NCI-H1436 treated with DMSO at 0.1 percent for 48 hours (cell line): ENCODE measurements at places on chromosomes 11 and 22.

DNA sequence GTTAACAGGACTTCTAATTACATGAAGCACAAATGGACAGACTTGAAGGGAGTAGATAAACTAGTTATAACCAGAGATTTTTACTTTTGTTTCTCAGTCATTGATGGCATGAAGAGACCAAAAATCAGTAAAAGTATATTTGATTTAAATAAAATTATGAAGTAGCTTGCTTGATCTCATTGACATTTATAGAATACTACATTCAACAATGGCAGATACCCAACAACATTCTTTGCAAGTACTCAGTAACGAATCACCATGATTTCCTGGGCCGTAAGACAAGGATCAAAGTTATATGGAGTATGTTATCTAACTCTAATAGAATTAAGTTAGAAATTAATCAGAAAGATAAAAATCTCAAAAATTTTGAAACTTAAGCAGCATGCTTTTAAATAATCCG lies 317.6 kb downstream of the TBC1D22A start:
- DNase-seq = no peak

DNA sequence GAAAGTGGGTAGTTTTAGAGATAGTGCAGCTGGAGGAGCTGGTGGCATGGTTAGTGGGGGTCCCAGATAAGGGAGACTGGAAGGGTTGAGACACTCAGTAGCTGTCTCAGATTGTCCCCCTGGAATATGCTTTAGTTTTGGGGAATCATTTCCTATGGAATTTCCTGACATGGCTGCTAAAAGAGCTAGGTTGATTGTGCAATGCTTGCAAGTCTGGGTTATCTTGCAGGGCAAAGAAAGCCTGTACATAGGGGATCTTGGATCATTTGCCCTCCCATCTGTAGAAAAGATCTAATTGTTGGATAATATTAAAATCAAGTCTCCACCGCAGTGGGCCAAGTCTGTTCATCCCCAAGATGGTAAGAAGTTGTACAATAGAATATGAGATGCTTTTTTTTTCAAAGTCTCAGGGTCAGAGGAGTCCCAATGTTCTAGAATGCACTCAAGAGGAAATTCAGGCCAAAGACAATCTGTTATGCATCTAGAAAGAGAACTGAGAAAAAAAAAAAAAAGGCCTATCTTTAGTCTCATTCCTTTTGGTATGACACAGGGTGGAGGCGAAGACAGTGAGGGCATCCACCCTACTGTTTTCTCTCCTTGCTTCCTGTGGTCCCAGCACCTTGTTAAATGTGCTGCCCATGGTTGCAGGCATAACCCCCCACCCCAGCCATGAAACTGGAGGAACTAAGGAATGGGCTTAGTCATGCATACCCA lies 20.2 kb downstream of the MS4A6E start:
- no peak for DNase-seq

- DNase-seq = no peak
Measured at GRCh38 chr11:34587282-34587677, 33.6 kb upstream of the EHF start.

DNA sequence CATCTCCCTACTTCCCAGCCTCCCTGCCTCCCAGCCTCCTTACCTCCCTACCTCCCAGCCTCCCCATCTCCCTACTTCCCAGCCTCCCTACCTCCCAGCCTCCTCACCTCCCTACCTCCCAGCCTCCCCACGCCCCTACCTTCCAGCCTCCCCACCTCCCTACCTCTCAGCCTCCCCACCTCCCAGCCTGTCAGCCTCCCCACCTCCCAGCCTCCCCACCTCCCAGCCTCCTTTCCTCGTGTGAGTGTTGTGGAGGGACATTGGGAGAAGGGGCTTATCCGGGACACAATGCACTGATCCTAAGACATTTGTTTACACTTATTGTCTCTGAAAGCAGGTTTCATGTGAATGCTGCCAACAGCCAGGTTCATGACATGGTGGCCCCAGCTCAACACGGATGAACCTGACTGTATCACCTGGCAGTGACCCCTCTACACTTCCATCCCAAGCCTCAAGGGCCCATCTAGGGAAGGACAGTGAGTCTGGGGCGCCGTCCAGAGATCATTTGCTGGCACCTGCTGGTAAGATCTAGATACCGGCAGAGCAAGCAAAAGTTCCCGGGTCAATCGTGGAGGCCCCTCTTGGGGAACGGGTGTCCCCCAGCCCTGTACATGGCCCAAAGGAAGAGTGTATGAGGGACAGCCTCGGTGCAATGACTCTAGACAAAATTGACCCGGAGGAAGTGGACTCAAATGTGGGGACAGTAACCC lies 34.5 kb upstream of the TH start:
- no peak for DNase-seq

DNA sequence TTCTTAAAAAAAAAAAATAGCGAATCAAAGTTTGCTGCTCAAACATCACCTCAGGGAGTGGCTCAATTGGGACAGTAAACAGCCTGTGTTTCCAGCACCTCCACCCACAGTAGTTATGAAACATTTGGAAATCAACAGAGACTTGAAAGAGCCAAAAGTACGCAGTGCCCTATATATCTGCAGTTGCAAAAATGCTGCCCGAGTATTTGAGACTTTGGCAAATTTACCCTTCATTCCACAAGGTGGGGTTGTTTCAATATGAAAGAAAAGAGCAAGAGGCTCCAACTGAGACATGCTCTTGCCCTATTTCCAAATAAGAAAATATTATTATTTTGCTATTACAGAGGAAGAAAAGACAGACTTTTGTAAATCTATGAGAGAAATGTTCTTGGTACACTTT lies 851.1 kb upstream of the RAG2 start:
- no peak for DNase-seq

DNA sequence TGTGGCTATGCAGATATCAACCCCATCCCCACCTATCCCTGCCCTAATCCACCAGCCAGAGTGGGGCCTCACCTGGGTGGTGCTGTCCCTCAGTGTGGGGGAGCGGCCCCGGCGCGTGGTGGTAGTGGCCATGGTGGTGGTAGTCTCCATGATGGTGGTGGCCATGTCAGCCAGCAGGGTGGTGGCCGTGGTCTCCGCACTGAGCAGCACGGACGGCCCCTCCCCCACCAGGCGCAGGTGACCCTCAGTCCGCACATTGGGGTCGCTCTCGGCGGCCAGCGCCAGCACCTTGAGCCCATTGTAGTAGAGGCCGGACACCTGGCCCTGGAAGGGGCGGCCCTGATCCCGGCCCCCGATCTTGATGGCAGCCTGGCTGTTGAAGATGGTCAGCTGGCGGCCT lies 31.7 kb downstream of the SLC22A12 start:
- DNase-seq = no peak

GRCh38 chr22:22342697-22343580 lies 98.4 kb downstream of the VPREB1 start:
- no peak for DNase-seq

DNA sequence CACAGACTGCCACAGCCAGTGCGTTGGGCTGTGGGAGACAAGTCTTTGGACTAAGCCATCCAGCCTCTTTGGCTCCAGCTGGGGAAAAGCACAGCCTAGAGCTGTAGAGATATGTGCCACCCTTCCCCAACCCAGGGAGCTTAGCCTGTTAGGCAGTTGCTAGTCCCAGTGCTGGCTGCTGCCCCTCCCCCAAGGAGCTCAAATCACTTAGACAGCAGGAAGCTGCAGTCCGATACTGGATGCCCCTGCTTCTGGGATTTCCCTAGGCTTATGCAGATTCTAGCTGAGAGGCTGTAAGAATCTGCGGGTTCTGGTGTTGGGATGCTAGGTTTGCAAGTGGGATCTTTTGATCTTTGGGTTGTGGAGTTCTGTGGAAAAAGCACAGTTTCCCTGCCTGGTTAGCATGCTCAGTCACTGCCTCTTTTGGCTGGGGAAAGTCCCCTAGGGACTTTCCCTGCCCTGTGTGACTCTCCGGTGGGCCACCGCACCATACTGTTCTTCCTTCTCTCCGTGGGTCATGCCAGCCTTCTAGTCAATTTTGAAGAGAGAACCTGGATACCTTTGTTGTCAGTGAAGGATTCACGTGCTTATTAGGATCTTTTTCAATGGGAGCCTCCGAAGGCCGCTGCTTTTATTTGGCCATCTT lies 792.0 kb downstream of the KCNA4 start:
- DNase-seq = no peak

DNA sequence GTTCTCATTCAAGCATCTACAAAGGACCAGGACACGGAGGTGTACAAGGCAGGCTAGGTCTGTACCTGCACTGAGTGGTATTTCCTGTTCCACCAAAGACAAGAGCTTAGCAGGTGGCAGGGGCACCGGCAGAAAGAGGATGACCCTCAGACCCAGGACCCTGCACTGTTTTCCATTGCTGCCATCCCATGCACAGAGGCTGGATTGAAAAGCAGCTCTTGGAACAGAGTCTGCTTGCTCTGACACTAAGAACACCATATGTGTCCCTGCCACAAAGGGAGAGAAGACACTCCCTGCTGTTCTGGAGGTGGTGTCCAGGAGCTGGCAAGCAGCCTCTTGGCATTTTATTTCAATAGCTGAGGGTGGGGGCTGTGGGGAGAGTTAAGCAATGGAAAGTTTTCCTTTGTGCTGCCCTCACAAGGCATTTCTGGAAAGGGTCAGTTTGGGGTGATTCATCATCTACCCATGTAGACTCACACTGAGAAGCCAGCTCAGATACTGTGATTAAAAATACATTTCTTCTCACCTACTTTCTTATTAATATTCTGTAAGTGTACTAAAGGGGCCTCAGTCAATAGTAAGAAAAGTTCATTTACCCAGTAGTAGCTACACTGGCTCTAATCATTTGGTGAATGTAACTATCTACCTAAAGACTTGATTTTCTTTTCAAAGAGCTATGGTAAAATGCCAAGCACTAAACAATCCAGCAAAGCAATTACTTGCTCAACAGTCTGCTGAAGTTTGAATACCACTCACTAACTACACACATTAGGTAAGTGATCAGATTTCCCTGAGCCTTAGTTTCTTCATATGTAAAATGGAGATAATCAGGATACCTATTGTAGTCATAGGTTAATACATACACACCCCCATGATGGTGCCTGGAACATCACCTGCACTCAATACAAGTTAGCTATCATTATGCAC lies 55.2 kb downstream of the SLC1A2 start:
- no peak for DNase-seq

- DNase-seq = no peak
Measured at GRCh38 chr11:77345621-77346020, 44.1 kb upstream of the GDPD4 start.

DNA sequence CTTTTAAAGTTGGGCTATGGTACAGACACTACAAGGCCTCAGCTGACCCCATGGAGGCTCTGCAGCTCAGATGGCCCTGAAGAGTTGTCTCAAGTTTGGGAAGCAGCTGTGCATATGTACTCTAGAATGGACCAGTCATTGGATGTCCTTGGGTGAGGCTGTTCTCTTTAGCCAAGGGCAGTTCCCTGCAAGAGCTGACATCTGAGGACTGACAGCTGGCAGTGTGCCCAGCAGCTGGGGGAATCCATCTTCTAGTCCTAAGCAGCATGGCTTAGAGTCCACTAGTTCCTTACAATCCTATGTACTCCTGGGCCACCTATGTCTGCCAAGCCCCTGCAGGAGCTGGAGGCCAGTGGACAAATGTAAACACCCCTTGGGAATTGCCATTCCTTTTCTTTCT lies 76.5 kb downstream of the C11orf91 start:
- no peak for DNase-seq

DNA sequence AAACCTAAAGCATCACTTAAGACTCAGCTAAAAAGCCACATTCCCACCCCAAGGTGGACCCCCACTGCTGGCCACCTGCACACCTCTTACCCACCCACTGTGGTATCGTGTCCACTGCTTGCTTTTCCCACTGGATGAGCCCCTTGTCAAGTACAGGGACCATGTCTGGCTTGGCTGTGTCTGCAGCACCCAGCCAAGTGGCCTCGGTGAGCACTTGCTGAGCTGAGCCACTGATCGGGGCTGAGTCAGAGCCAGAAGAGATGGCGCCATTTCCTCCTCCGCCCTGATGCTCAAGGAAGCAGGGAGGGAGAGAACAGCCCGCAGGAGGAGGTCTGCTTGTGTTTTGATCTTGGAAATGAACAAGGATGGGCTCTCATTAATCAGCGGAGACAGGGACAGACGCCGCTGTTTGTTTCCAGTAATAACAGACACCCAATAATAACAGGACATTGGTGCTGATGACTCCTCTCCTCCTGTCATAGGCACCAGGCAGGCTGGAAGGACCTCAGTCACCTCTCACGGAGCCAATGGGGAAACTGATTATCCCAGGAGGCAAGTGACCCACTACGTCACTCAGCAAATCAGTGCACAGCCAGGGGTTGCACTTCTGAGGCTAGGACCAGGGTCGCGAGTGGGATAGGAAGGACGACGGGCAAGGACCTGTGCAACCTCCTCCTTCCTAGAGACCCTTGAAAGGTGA lies 85.2 kb upstream of the RTL6 start:
- DNase-seq = no peak

DNA sequence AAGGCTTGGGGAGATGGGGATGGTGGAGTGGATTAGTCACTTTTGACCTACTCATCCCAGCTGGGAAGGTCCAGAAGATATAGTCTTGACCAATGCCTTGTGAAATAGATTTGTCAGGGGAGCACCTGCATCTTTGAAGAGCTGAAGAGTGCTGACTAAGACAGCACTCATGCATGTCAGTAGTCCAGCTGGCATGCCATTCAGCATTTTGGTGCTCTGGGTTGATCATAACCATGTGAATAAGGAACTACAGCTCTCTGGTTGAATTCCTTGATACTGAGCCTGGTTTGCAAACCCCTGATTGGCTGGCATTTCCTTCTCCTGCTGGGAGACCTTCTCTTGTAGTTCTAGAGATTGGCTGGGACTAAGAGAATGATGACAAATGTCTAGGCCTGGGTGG lies 106.8 kb upstream of the ALX4 start:
- no peak for DNase-seq
